ENCODE measurements at places on chromosomes 7 and 10.
A peak's percentile ranks its signal among the peaks of the same experiment; 100 is the strongest.

DNA sequence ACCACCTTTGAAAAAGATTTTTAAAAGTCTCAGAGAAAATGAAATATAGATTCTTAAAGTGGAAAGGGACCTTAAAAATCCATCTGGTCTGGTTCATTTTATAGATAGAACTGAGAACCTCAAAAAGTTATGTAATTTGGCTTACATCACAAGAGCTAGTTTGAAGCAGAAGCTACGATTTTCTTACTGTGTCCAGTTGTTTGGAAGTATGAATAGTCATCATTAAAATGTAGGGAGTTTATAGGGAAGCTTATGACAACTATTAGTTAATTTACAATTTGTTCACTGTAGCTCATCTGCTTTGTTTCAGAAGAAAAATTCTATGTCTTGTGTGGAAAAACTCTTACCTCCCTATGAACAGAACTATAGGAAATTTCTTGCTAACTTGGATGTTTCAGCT lies 26.9 kb downstream of the ZEB1 start:
- DNase-seq: no peak

- DNase-seq: no peak
These were observed 12.8 kb downstream of the C7orf57 start for GRCh38 chr7:48048113-48048512.

DNA sequence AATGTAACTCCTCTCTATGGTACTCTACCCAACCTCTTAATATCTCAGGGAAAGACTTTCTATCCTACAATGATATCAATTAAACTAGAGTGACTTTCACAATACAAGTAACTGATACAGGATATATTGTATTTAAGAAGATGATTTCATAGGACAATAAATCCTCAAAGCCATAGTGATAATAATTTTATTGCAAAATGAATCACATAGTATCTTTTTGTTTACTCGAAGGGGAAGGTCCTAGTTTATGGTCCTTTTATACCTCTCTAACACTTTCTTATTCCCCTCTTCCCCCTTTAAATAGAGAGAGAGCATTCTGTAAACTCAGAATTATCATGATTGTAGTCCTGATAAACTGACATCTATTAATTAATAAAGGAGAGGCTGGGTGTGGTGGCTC lies 56.4 kb downstream of the TMEM106B start:
- no peak for DNase-seq

- no peak for DNase-seq
These were observed 3.2 kb downstream of the GLI3 start for GRCh38 chr7:42233695-42234331.

DNA sequence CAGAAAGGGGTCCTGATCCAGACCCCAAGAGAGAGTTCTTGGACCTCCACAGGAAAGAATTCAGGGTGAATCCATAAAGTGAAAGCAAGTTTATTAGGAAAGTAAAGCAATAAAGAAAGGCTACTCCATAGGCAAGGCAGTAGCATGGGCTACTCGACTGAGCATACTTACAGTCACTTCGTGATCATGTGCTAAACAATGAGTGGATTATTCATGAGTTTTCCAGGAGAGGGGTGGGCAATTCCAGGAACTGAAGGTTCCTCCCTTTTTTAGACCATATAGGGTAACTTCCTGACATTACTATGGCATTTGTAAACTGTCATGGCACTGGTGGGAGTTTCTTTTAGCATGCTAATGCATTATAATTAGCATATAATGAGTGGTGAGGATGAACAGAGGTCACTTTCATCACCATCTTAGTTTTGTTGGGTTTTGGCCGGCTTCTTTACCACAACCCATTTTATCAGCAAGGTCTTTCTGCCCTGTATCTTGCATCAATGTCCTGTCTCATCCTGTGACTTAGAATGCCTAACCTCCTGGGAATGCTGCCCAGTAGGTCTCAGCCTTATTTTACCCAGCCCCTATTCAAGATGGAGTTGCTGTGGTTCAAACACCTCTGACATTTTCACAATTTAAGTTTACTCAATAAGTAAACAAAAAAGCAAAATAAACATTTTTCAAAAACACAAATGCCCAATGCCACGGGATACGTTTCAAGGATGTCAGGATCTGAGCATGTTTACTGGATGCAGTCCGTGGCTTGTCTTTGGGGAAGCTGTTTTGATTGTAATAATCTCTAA lies 37.0 kb downstream of the ALOX5 start:
- DNase-seq: no peak

DNA sequence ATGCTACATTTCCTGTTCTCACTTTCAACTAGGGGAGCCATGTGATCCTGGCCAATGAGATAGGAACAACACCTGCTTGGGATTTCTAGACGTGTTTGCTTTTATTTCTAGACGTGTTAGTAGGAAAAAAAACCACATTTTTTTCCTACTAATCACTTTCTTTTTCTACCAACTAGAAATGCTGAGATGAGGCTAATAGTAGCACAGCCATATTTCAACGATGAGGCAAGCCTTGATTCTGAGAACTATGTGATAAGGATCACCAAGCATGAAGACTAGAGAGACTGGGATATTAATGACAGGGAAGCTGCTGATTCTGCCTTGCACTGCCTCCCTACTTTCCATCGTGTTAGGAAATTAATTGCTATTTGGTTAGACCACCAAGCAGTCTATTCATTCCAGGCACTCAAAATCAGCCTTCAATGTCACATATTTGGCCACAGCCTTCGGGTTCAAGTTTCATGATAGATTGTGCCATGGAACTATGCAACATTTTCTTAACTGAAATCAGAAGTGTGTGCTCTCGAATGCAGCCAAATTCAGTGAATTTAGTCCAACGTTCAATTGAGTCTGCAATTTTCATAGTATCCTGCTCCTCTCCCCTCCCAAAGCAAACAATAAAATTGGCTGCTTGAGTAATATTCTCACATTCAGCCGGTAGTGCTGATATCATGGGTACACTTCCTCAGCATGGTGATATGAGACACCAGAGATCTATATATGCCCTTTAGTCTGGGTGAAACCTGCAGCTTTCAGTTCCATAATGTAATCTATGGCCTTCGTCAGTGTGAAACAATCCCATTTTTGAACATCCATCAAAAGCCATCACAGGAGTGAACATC lies 98.1 kb downstream of the GPR37 start:
- DNase-seq: no peak

GRCh38 chr7:44622342-44623151 lies 16.1 kb downstream of the OGDH start:
- DNase-seq: no peak

DNA sequence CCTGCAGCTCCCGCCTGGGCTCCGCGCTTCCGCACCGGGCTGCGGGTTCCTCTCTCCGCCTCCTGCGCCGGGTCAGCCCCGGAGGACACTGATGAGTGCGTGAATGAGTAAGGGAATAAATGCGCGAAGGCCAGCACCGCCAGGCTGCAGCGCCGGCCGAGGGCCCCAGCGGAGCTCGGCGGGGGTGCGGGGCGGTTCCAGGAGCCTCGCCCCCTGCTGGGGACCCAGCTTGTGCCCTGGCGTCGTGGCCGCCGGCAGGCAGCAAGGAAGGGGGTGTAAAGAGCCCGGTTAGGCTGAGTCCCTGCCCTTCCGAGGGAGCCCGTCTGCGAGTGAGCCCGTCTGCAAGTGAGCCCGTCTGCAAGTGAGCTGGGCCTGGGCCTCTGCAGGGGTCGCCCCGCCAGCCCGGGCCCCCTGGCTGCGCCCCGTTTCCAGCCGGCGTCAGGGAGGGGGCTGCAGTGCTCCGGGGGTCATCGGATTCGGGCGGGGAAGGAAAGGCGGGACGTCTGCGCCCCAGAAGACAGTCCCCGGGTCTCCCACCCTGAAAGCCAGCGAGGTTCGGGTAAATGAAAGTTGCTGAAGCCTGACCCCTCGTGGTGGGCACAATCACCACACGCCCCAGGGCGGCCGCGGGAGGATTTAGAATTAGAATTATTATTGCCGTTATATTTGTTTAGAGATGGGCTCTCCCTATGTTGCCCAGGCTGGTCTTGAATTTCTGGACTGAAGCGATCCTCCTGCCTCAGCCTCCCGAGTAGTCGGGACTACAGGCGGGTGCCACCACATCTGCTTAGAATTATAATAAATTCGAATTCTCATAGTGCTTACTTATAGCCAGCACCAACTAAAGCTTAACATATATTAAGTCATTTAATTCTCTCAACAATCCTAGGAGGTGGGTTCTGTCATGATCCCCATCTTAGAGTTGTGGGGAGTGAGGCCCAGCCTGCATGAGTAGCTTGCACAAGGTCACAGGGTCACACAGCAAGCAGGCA lies 8.6 kb upstream of the CRYGN start:
- peak; percentile 88 for DNase-seq

- DNase-seq: peak; percentile 79
These were observed 95.2 kb downstream of the CLEC2L start for GRCh38 chr7:139618482-139619366.

DNA sequence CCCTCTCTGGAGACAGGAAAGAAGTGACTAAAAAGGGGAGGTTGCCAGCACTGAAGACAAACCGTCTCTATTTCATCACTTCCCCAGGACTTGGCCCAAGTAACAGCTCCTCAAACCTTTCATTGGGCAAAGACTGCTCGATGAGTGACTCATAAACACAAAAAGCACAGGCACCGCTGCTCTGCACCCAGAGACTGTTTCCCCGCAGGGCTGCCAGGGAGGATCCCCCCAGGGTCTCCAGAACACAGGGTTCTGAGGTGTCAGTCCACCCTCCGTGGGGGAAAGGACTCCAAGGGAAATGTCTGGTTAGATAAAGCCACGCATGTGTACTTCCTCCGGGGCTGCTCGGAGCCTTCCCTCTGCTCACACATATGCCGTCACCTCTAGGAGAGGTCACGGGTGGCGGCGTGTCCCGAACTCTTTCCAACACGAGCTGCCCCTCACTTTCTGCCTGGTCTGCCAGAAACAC lies 59.9 kb downstream of the INSIG1 start:
- DNase-seq: no peak

DNA sequence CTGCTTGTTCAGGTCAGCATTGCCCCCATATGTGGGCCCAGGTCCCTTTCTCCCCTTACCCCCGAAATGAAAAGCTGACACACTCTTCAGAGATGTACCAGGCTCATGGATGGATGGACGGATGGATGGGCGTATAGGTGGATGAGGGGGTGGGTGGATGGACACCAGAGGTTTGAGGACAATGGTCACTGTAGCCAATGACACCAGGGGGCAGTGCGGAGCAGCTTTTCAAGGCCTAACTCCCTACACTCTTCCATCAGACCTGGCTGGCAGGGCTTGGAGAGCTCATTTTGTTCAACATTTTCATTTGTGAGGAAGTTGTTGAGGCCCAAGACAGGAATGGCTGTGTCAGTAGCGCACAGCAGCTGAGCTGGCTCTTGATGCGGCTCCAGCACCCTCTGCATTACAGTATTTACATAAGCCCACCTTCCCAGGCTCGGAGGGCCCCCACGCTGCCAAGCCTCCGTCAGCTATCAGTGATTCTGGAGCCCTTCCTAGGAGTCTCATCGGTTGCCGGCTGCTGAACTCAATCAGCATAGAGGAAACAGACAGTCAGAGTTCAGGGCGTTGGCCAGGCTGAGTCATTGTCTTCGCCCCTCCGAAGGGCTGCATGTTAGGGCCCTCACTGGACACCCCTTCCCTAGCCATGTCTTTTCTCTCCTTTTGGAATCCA lies 11.6 kb upstream of the FFAR4 start:
- peak; percentile 93 for DNase-seq

DNA sequence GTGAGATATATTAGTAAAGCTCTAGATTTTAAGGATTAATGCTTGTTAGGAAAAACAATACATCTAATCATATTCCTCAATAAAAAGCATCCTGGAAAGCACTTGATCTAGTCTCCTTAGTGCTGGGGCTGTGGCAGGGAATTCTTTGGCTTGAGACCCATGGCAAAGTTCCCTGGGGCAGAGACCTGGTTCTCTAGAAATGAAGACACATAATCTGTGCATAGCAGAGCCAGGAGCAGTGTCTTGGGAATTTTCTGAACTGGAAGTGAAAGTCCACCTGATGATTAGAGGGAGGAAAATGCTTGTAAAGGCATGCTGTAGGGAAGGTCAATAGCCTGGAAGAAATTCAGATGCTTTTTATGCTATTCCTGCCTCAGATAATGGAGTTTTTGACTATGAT lies 247.4 kb downstream of the CDK14 start:
- no peak for DNase-seq

DNA sequence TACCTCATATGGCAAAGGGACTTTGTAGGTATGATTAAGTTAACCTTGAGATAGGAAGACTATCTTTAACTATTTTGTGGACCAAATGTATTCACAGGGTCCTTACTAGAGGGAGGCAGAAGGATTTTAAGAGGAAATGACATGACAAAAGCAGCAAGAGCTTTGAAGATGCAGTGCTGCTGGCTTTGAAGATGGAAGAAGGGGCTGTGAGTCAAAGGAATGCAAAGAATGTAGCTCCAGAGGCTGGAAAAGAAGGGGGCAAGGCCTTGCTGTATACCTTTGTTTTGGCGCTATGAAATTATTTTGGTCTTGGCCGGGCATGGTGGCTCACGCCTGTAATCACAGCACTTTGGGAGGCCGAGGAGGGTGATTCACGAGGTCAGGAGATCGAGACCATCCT lies 3.2 kb upstream of the NRBF2 start:
- peak; percentile 81 for DNase-seq

DNA sequence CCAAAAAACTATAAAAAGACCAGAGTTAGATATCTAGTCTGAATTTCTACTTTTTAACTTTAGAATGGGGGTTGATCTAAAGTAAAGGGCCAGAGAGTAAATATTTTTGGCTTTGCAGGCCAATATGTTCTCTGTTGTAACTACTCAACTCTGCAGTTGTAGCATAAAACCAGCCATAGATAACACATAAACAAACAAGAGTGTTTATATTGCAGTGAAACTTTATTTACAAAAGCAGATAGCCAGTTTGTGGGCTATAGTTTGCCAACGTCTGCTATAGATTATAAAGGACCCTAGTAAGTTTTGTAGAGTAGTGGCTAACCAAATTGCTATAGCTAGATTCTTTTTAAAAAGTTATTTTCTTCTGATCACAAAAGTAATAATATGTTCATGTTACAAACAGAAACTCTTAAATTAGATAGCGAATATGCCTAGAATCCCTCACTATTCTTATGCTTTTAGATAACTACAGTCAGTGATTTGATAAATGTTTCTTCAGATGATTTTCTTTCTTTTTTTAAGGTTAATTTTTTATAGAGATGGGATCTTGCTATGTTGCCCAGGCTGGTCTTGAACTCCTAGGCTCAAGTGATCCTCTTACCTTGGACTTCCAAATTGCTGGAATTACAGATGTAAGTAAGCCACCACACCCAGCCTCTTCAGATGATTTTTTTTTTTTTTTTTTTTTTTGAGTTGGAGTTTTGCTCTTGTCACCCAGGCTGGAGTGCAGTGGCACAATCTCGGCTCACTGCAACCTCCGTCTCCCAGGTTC lies 23.6 kb upstream of the HBP1 start:
- DNase-seq: no peak

GRCh38 chr10:101485681-101486554 lies 102.1 kb downstream of the POLL start:
- DNase-seq: peak; percentile 37

All from GM23338 (cell line).